ENCODE measurements at places on chromosomes 13 and 19. TPM values are rescaled to one million over a fixed set of nuclear protein-coding genes. Genes with fewer than 3 reads are reported as not detected.
A peak's percentile ranks its signal among the peaks of the same experiment; 100 is the strongest.

The ZNF534 gene
- 0.59 TPM for total RNA-seq

The ZNF677 gene
- 18.7 TPM for total RNA-seq

The NLRP4 gene
- total RNA-seq, result not detected

DNA sequence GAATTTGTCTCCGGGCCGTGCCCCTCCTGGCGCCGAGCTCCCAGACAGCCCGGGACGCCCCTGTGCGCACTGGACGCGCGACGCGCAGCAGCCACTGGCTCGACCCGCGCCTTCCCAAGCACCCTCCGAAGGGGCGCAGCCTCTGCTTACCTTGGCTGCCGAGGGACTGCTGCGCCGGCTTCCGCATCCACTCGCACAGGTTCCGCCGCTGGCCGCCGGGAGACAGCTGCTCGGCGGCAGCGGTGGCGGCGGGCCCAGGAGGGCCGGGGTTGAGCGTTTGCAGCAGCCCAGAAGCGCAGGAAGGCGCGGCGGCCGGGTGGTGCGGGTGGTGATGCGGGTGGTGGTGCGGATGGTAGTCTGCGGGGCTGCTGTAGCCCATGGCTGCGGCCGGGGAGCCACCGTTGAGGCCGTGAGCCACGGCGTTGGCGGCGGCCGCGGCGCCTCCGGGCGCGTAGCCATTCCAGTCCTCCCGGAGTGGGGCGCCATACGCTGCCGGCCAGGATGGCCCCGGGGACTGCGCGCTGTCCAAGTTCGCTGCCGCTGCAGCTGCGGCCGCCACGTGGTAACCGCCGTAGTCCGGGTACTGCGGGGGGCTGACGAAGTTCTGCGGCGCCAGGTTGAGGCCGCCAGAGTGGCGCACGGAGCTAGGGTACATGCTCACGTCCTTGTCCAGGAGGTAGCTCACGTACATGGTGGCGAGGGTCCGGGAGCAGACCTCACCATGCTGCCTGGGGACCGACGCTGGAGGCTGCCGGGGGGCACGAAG is 616 bp downstream of the CDX2 start:
- no peak for DNase-seq

GRCh38 chr19:7605490-7606222 is 10.0 kb downstream of the CAMSAP3 start:
- no peak for DNase-seq

GRCh38 chr19:44498988-44499387 is 1.3 kb downstream of the ZNF180 start:
- peak; percentile 47 for DNase-seq

- DNase-seq, result no peak
Observed at GRCh38 chr13:110950819-110951570, 36.1 kb upstream of the ANKRD10 start.

GRCh38 chr13:43676320-43676719 is 110.5 kb downstream of the ENOX1 start:
- no peak for DNase-seq

DNA sequence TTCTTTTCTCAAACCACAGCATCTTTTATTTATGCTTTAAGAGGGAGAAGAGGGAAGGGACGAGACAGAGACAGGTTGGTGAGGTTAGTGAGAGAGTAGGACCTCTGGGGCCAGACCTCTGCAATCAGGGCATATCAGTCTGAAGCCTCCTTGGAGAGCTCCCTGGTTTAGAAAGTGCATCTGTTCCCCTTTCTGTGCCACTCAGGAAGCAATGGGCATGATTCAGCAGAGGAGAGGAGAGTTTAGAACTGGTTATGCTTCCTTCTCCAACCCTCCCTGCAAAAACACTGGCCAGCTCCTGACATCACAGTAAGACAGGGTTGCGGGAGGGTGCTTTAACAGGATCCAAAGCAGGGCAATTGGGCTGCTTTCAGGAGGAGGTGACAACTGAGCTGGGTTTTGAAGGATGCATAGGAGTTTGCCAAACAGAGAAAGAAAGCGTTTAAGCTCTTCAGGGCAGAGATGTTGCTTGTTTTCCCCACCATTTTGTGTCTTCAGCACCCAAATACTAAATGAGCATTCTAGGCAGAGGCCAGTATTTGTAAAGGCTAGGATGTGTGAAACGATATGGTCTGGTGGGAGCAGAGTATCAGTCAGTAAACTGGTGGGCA is 33.1 kb downstream of the CERS4 start:
- DNase-seq, result no peak

DNA sequence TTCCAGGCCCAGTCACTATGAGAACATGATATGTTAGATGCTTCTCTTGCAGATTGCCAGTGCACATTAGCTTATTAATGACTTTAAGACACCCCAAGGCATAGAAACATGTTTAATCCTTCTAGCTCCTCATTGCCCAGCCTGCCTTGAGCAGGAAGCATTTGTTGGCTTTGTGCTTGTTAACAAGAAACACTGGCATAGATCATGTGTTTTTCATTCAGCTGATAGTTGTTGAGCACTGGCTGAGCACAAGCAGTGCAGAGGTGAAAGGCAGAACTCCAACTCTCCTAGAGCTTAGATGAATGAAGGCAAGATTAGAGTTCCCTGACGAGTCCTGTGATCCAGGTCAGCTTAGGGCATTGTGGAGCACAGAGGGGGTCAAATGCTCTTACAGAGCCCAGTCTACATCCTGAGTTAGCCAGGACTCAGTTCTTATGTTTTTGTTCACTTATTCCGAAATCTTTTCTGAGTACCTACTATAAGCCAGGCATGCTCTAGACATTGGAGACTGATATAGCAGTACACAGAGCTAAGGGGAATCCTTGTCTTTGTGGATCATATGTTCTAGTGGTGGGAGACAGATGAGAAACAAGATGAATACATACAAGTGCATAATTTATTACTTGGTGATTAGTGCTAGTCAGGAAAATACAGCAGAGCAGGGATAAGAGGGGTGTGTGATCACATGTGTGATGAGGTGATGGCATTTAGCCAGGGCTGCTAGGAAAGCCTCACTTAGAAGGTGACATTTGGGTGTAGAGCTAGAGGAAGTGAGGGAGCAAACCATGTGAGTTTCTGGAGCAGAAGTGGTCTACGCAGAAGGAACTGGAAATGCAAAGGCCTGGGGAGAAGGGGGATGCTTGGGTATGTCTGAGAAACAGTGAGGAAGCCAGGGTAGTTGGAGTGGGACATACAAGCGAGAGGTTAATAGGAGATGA is 101.2 kb downstream of the WASF3 start:
- DNase-seq, result no peak

DNA sequence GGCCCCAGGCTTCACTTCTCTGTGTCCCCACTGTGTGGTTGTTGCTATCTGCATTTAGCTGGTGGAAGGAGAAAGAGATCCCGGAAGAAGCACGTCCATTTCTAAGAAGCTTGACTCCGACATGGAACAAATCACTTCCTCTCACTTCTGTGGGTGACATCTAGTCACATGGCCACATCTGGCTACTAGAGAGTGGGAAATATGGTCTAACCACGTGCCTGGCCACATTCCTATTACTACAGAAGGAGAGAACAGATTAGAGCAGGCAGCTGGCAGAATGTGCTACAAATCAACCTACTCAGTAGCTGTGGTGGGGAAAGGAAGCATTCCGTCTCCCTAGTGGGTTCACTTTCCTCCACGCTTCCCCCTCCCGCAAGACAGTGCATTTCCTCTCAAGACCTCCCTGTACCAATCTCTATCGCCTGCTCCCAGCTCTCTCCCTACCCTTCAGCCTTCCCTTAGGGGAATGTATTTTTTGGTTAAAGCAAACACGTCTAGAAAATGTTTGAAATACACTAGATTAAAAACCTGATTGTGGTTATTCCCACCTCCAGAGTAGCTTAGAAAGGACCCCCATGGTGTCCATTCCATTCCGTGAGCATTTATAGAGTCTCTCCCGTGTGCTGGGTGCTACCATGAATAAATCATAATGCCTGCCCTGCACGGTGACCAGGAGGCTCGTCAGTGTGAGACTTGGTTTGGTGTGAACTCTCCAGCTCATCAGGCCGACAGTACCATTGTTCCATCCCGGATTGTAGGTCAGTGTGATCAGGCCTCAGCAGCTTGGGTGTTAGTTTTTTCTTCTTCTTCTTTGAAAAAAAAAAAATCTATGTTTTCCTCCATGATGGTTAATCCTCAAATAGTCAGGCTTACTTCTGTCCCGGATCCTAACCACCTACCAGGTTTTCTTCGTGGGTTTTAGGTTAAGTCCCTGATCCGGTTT is 8.0 kb upstream of the AMER2 start:
- DNase-seq, result no peak

Measured in right cardiac atrium (tissue), 5 donors.